Midbrain (tissue), 1 donor: ENCODE measurements at places on chromosomes 7 and 10.
A peak's percentile ranks its signal among the peaks of the same experiment; 100 is the strongest.

- no peak for DNase-seq
These were observed 87.0 kb downstream of the PTPRN2 start for GRCh38 chr7:158500651-158501052.

- DNase-seq: no peak
These were observed 284.4 kb downstream of the TCF7L2 start for GRCh38 chr10:113234481-113234880.

- DNase-seq: no peak
These were observed 88.8 kb downstream of the ELMO1 start for GRCh38 chr7:37359662-37360444.

DNA sequence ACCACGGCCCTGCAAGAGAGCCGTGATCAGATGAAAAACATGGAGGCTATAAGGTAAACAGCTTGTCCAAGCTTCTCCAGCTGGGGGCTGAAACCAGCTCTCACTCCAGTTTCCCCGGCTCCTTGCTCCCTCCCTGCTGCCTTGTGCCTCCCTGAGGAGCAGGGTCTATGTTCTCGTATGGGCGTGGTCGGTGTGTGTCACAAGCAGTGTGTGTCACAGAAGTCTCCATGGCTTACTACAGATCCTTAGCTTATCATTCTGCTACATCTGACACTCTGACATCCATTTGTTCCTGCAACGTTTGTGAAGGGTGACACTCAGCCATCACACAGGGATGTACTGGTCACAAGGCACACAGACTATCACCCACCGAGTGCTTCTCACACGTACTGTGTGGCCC is 54.6 kb downstream of the CSGALNACT2 start:
- no peak for DNase-seq

GRCh38 chr7:131843898-131844331 is 287.5 kb upstream of the PODXL start:
- DNase-seq: no peak

- no peak for DNase-seq
These were observed 118.1 kb upstream of the LYZL2 start for GRCh38 chr10:30747633-30748032.

DNA sequence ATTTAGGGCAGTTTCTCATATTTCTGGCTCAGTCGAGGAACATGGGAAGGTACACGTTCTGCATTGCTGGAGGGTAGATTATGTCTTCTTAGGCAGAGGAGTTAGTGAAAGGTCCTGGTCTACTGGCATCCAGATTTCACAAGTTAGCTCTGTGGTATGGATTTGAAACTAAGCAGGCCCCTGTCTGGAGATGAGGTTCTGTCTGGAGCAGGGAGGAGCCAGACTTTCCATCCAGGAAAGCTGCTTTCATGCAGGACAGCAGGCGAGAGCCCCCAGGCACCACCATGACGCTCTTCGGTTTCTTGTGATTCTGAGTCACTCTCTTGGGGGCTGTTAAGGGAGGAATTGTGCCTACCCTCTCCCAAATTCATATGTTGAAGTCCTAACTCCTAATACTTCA is 184.3 kb downstream of the KIAA1217 start:
- no peak for DNase-seq

DNA sequence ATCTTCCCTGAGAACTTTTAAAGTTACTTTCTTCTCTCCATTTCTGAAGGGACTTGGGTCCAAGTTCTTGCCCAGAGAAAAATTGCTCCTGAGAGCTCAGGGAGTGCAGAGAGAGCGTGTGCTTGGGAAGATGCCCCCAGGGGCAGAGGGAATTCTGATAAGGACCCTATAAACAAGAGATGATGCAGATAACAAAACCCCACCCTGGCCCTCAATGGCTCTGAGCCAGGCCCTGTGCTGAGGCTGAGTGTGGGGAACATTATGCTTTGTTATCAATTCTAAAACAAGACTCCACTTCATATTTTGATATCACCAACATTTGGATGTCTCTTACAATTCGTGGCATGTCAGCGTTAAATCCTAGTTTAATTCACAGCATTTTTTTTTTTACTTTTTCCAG is 34.4 kb upstream of the HABP2 start:
- DNase-seq: no peak

DNA sequence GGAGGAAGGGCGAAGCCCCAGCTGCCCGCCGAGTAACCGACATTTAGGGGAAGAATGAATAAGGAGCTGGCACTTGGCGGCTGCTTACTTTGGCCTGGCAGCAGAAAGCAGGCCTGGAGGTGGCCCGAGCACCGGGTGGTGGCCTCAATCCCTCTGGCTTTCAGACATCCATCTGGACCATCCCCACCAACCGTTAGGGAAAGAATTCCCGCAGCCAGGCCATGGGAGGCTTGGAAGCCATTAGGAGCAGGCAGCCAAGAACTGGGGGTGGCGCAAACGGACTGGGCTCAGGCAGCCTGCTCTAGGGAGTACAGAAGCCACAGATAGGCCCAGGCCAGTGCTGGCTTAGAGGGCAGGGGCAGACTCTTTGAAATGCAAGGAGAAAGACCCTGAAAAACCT is 132.7 kb downstream of the NEURL1 start:
- peak; percentile 45 for DNase-seq

GRCh38 chr7:1704811-1705738 is 35.0 kb downstream of the ELFN1 start:
- DNase-seq: no peak

GRCh38 chr7:3493499-3493898 is 192.4 kb downstream of the SDK1 start:
- DNase-seq: no peak

DNA sequence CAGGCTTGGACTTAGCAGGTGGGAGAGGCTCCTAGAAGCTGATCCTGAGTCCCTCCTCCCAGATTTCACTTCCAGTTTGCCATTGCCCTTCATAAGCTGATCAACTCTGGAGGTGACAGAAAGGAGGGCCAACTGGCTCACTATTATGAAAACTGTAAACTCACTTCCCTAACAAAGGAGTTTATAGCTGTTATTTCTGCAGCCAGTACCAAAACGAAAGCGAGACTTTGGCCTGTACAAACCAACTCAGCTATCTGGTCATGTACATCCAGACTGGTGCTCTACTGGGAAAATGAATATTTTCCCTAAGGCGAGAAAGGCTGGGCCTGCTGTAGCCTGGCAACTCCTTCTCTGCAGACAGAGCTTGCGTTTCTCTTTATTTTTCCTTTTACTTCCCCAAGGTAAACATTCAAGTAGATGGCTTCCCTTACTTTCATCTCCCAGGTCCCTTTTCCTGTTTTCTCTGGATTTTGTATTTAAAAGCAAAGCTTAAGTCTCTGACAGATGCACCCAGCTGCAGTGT is 54.7 kb downstream of the GALNT17 start:
- no peak for DNase-seq

DNA sequence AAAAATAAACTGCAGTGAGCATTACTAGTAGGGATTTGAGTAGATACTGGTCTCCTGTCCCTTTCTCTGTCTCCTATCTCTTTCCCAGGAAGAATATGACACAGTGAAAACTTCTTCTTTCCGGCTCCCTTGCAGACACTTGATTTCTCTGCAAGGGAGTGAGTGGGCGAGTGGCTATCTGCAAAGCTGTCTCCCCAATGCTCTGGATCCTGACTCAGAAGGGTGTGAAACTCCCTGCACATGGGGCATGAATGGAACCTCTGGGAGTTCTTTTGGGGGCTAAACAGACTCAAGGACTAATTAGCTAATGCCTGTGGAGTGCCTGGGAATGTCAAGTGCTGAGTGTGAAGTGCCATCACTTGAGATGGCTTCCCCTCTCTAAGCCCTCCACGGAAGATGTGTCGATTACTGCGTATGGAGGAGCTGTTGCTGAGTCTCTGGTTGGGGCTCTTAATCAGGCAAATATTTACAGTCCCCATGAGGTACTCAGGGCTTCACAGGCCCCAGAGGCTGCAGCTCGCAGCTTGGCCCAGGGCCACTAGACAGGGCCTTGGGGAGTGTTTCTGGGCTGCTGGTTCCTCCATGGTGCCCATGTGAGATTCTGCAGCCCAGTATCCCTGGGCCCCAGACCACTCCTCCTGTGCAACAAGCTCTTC is 139.8 kb downstream of the RPS24 start:
- no peak for DNase-seq
